ENCODE measurements at places on chromosomes 16 and 17.

- no peak for DNase-seq
Measured at GRCh38 chr16:82136956-82137821, 32.8 kb downstream of the MPHOSPH6 start.

- DNase-seq, result no peak
Measured at GRCh38 chr17:81057079-81057730, 22.3 kb downstream of the BAIAP2 start.

DNA sequence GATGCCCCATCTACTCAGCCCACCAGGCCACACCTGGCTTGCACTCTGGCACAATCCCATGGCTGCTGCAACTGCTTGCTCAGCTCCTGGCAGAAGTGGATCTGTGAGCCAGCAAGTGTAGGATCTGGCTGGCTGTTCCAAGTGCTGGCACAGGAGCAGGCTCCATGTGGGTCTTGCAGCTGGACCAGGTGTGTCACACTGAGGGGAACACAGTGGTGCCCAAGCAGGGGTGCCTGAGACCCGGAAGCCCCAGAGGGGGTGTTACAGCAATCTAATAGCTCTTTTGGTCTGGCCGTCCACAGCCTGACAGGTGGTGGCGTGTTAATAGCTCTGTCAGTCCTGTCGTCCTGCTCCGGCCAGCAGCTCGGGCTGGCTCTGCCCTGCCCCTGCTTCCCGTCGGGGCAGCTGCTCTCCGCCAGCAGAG, 19.6 kb upstream of the GOT2 start:
- DNase-seq, result no peak

DNA sequence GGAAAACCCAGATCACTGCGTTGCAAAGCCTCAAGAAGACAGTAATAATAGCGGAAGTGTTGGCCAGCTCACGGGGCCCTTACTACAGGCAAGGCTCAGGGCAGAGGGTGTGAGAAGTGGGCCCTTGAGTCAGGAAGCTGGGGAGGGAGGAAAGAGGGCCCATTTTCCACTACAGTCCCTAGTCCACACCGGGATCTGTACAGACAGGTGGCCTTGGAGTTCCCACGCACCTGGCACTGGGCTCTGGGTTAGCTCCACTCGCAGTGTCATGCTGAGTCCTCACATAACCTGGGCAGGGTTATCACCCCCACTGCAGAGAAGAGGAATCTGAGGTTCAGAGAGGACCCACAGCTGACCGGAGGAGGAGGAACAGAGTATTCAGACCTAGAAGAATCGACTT, 16.8 kb upstream of the MTSS2 start:
- no peak for DNase-seq

DNA sequence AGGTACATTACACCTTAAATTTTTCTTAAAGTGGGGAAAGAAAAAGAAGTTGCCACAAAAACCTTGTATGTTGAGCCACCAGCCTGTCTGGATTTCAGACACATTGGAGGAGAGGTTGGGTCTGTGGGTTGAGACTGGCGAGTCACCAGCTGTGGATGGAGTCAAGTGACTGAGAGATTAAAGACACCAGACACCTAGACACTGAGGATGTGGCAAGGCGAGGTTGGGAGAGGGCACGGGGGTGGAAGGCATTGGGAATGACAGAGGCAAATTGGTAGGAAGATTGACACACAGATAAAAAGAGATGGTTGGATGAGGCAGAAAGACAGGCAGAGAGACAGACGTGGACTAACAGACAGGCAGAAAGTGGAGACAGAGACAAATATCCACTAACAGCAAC, 49.6 kb downstream of the KCNJ12 start:
- no peak for DNase-seq

DNA sequence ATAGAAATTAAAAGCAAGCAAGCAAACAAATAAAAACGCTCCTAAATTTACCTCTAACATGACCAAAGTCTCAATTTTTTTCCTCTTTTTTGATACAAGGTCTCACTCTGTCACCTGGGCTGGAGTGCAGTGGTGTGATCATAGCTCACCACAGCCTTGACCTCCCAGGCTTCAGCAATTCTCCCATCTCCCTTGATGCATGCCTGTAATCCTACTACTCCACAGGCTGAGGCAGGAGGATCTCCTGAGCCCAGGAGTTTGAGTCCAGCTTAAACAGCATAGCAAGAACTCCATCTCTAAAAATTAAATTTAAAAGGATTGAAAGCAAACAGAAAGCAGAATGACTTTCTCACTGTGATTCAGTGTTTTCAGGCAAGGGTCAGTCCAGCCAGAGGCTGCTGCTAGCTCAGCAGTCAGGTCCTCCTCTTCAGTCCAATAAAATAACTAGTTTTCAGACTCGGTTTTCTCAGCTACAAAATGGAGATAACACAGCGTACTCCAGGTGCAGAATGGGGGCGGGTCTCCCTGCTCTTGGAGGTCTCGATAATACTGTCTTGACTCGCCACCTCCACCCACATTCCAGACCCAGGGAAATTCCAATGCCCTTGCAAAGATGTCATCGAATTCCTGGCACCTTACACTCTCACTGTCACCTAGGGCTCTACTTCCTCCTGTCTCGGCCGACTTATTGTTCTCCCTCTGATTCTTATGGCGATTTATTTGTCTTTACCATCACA, 20.7 kb upstream of the MRTFB start:
- no peak for DNase-seq

GRCh38 chr17:74390680-74391653, 23.7 kb downstream of the GPR142 start:
- no peak for DNase-seq

DNA sequence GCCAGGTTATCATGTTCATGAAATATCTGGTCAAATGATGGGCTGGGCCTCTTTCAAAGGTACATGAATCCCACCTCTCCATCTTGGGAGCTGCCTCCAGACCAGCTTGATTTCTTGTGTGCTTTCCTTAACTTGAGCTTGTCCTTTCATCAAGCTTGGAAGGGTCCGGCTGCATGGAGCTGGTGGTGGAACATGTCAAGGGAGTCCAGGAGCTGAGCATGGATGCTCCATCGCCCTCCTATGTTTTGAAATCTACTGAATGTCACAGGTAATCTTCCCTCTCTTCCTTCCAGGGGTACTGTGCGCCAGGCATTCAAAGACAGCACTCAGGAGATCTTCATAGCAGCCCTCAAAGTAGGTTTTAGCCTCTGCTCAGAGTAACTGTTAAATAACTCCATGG, 105.8 kb downstream of the N4BP1 start:
- no peak for DNase-seq
